Prostate gland (tissue), 2 donors: ENCODE measurements at places on chromosomes 6 and 20. TPM values are rescaled to one million over a fixed set of nuclear protein-coding genes. Genes with fewer than 3 reads are reported as not detected.

- no peak for DNase-seq
- H3K27me3 ChIP-seq: no peaks in the 10 kb centered on the region
- no peak overlapping the region for H3K27ac ChIP-seq
- no peaks in the 10 kb centered on the region for H3K36me3 ChIP-seq
- H3K4me1 ChIP-seq: no peaks in the 10 kb centered on the region
These were observed 174.1 kb downstream of the CARMIL1 start for GRCh38 chr6:25453288-25453687.

GRCh38 chr20:53345536-53346334, 247.9 kb downstream of the ZNF217 start:
- no peak overlapping the region for H3K4me3 ChIP-seq
- H3K27me3 ChIP-seq: no peaks in the 10 kb centered on the region
- no peak overlapping the region for H3K27ac ChIP-seq
- H3K4me1 ChIP-seq: no peaks in the 10 kb centered on the region
- DNase-seq: no peak
- no peaks in the 10 kb centered on the region for H3K36me3 ChIP-seq

- H3K36me3 ChIP-seq: no peaks in the 10 kb centered on the region
- peak overlapping the region; percentile 4 for H3K27ac ChIP-seq
- DNase-seq: no peak
- H3K4me1 ChIP-seq: no peaks in the 10 kb centered on the region
- H3K27me3 ChIP-seq: no peaks in the 10 kb centered on the region
These were observed 129.1 kb downstream of the DST start for GRCh38 chr6:56513631-56514030.

GRCh38 chr6:97524811-97525210, 241.8 kb upstream of the MMS22L start:
- no peak for DNase-seq
- no peaks in the 10 kb centered on the region for H3K4me1 ChIP-seq
- no peak overlapping the region for H3K27ac ChIP-seq
- H3K36me3 ChIP-seq: no peaks in the 10 kb centered on the region

- no peak for DNase-seq
- H3K4me3 ChIP-seq: peak overlapping the region; percentile 94
- H3K27ac ChIP-seq: peak overlapping the region; percentile 82
- H3K27me3 ChIP-seq: no peaks in the 10 kb centered on the region
- H3K4me1 ChIP-seq: peaks cover 15% of the 10 kb centered on the region
- no peaks in the 10 kb centered on the region for H3K36me3 ChIP-seq
These were observed 1.4 kb upstream of the RALY start for GRCh38 chr20:33992145-33992922.

DNA sequence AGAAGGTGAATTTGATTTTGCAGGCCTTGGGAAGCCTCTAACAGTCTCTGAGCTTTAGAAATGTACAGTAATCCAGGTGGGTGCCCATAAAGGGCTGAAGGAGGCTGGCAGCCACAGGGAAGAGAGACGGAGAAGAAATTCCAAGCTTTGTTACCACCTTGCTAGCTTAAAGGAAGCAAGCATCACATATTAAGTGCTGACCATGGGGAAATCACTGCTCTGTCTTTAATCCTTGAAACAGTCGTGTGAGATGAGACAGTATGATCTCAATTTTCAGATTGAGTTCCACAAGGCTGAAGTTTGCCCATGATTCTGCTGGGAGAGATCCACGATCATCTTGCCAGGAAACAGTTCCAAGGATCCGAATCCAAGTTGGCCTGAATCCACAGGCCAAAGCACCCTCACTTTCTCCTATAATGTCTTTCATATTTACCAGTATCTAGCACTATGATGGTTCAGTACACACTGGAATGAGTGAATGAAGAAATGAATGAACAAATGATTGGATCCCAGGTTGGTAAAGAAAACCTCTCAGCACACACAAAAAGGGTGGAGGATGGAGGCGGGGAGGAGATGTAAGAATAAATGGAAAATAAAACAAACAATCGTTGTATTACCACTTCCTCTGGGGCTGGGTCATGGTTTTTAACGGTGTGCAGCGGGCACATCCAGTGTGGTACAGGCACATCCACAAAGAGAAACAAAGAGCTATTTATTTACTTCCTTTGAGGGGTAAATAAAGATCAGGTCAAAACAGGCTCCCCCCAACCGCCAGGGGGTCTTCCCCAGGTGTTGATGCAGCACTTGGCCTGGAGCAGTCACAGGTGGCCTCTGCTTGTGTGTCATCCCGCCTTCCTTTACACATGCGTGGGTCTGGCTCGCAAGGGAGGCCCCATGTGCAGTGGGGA, 28.2 kb upstream of the TAF8 start:
- DNase-seq: no peak
- no peaks in the 10 kb centered on the region for H3K27me3 ChIP-seq
- peaks cover 10% of the 10 kb centered on the region for H3K4me1 ChIP-seq
- no peak overlapping the region for H3K4me3 ChIP-seq
- H3K27ac ChIP-seq: no peak overlapping the region

DNA sequence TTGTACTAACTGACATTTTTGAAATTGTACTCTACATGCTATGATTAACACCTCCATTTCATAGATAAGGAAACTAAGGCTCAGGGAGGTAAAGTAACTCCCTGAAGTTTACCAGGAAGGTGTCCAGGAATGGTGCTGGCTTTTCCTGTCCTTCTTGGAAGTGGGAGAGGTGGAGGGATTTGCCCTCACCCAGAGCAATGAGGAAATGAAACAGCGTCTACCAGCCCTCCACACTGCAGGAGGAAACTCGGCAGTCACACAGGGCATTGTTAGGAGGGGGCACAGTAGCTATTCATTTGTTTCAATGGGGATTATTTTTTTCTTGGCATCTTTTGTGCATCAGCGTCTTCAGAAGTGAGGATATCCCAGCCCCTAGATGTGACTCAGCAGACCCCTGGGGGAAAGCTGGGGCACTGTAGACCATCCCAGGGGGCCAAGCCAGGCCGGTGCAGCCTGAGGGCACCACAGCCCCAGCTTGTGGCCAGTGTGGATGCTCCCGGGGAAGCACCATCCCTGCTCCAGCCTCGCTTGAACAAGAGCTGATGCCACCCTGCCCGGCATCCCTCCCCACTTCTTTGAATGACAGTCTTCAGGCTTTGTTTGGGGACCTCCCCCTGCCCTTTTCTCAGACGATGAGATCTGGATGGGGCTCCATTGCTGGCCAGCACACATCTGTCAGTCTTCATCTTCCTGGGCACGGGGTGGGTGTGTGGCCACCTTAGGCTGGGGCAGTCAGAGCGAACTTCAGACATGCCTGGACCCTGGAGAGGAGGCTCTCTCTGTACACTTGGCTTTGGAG, 224.4 kb upstream of the PMEPA1 start:
- no peak overlapping the region for H3K27ac ChIP-seq
- H3K4me3 ChIP-seq: no peak overlapping the region
- no peaks in the 10 kb centered on the region for H3K36me3 ChIP-seq
- no peaks in the 10 kb centered on the region for H3K27me3 ChIP-seq

DNA sequence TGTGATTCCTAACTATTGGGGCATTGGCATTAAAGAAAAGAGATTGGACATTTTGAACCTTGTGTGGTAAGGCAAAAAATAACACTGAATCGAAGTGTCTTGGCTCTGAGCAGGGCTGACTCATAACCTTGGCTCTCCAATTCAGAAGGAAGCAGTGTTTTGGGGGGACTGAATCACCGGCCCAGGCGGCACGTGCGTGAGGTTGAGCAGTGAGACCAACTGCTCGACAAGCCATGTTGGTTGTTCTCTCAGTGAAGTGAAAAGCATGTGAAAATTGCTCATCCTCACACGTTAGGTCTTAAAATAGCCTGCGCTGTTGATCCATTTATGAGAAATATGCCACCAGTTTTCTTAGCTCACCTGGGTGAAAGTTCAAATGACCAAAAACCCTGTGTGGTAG, 137.8 kb upstream of the SPACA1 start:
- H3K4me3 ChIP-seq: no peak overlapping the region
- no peaks in the 10 kb centered on the region for H3K36me3 ChIP-seq
- H3K27ac ChIP-seq: no peak overlapping the region
- no peak for DNase-seq
- H3K4me1 ChIP-seq: no peaks in the 10 kb centered on the region

Gene SLC26A8
- total RNA-seq: 15.2 TPM

Gene SOX18
- 4.7 TPM for total RNA-seq
